ENCODE measurements at places on chromosomes 5 and 9.

DNA sequence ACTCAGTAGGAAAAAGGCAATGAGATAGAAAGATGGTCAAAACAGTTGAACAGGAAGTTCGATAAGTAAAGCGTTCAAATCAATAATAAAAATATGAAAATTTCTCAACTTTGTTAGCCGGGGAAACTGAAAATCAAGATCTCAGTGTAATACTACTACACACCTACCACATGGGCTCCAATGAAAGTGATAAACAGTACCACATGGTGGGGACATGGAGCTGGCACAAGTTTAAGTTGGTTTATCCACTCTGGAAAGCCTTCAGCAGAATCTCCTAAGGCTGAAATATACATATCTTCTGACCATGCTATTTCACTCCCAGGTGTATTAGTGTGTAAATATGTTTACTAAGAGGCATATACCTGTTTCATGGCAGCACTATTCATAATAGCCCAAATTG lies 126.8 kb downstream of the NXNL2 start:
- no peak for DNase-seq

DNA sequence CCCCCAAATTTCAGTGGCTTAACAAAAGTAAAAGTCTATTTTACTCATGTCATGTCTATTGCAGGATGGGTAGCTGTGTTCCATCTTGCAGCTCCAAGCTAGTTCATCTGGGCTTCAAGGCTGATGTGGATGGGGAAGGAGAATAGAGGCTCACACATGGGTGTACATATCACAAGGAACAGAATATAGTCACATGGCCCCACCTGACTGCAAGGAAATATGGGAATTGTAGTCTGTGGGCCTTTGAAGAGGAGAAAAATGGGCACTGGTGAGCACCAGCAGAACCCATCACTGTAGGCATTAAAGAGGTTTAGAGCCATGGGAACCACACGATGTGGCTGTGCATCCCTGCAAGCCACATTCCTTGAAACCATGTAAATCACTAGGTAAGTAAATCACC lies 17.9 kb upstream of the TRIO start:
- DNase-seq, result no peak

GRCh38 chr5:171371326-171371725 lies 16.3 kb upstream of the NPM1 start:
- no peak for DNase-seq

GRCh38 chr5:66830636-66831035 lies 234.4 kb downstream of the MAST4 start:
- DNase-seq, result no peak

DNA sequence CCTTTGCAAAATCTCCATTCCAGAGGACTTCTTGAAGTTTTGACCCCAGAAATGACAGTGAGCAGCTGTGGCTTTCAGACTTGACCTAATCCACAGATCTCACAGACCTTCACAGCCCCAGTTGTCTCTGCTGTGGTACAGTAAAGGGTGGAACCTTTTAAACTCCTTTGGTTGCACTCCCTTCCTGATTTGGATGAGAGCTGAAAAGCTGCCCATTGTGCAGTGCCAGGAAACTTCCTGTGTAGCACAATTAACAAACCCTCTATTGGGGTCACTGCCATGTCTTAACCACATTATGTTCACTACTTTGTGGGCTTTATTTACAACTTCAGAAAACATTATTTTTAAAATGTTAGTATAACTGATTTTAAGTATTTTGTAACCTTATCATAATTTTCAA lies 56.7 kb upstream of the PCSK5 start:
- DNase-seq, result no peak

- no peak for DNase-seq
Measured at GRCh38 chr5:109682383-109682782, 7.3 kb upstream of the MAN2A1 start.

DNA sequence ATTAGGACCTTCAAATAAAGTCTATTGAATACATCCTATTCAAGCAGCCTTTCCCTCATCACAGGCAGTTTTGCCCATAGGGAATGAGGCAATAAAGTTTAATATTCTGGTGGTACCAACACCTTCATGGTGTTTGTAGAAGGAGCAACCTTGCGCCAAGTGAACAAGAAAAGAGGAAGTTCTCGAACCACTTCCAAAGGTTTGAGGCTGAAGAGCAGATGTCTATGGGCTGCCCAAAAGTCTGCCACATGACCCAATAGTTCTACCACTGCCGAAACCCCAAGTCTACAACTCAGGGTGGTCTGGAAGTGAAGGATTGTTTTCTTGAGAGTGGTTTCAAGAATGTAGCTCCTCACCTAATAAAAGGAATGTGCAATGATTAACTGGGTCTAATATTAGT lies 123.1 kb downstream of the NPR3 start:
- DNase-seq, result no peak

DNA sequence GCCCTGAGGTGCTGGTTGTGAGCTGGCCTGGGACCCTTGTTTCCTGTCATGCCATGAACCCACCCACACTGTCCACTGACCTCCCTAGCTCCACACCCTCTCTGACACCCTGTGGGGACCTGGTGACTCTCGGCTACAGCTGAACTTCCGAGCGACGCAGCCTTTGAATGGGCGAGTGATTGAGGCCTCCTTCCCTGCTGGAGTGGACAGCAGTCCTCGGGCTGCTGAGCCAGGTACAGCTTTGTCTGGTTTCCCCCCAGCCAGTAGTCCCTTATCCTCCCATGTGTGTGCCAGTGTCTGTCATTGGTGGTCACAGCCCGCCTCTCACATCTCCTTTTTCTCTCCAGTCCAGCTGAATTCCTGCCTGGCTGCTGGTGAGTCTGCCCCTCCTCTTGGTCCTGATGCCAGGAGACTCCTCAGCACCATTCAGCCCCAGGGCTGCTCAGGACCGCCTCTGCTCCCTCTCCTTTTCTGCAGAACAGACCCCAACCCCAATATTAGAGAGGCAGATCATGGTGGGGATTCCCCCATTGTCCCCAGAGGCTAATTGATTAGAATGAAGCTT lies 6.1 kb downstream of the CA9 start:
- DNase-seq, result no peak

DNA sequence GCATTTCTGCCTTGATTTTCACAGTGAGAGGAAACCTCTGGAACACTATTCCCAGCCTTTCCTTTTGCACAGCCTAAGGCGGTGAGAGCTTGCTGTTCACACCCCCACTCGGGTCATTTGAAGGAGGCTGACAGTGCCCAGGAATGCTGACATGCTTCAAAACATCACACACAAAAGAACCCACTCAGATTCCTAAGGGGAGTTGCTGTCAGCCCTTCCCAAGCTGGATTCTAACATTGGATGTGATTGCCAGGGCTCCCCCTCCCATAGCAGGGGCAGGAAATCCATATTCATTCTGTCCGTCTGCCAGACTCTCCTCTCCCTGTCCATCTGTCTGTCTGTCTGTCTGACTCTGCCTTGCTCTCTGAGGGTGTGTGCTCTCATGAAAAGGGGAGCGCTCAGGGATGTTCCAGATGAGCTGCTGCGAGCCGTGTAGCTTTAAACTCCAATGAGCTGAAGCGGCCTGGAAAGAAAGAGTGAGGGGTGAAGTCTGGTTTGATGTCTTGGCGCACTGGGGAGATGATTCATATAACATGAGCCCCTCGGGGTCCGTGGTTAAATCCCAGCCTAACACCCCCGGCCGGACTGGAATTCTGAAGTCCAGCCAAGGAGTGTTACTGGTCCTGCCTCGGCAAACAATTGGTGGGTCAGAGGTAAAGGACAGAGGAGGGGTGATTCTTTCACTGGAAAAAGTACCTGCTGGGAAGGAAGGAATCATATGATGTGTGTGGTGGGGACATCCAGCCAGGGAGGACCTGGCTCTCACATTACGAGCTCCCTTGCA lies 517.0 kb downstream of the CCDC171 start:
- no peak for DNase-seq

GRCh38 chr9:34862043-34862442 lies 96.0 kb upstream of the PHF24 start:
- DNase-seq, result no peak

GRCh38 chr9:136844761-136845464 lies 2.6 kb downstream of the AJM1 start:
- no peak for DNase-seq

DNA sequence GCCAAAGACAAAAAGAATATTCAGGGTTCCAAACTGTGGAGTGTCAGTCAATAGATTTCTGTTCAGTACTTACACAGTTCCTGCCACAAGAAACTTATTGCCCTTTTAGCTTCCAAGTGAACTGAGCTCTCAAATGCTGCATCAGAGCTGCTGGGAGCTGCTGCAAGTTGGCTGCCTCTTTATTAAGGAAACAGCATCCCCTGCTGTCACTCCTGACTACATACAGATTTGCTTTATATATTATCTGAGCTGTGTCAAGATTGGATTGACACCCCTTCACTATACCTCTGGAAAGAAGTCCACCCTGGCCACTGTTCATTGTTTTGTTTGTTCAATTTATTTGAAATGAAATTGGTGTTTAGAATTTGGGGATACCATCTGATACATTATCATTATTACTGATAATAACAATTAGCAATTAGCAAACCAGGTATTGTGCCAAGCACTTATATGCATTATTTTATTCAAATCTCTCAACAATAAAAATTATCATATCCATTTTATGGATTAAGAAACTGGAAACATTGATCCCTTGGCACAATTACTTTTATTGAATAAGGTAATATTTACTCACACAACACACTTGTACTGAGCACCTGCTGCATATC lies 16.4 kb upstream of the C5orf58 start:
- no peak for DNase-seq

DNA sequence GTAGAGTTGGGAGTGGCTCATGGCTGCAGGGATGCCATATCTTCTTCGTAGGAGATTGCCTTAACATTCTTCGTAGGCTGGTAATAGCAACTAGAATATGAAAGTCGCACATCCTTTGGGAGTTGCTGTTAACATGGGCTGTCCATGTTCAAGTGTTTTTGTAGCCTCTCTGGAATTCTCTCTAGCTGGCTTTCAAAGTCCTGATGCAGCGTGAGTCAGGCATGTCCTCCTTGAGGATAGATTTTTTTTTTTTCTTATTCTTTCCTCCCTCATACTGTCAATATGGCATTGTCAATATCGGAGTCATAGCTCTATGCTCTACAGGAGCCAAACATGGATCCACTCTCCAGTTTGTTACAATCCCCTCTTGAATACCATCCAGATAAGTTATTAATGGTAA lies 494.8 kb upstream of the WWC1 start:
- DNase-seq, result no peak

DNA sequence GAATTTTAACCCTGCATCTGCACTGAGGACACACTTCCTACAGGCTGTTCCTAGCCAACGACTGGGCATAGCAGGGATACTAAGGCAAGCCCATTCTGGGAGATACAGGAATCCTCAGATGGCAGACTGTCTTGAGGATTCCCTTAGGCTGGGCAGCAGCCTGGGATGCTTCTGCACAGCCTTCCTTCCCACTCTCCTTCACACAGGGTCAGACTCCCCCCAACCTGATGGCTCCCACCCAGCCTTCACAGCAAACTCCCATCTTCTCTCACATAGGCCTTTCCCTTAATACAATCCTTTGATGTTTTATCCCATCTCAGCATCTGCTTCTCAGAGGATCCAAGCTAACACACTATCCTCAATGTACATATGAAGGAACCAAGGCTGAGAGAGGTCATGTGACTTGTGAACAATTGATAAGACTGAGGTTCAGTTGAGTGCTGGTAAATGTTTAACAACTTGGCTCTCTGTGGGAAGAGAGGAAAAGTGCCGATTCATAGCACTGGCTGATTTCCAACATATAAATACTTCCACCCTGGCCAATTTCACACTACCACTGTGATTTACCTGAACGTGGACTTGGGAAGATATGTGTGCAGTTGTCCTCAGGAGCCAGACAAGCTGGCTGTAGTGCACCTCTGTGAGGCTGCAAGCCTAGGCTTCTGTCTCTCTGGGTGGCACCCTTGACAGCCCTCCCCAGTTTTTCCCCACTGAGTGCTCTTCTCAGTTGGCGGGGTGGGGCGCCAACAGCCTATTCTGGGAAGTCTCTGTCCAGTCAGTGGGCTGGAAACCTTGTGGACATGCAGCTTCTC lies 120.2 kb upstream of the TRIM32 start:
- no peak for DNase-seq

DNA sequence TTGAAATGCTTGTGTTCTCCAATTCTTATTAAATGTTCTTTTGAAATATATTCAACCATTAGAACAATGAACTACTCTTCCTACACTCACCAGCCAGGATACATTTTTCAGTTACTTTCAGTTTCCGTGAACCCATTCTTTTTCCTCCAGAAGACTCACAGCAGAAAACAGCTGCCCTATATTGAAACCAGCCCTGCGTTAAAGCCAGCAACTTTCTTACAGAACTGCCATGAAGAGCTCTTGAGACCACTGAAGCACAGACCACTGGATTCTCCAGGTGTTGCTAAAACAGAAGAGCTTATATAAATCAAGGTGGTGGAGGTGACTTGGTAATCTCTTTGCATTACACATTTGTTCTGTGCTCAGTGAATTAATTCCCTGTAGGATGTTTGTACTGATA lies 365.9 kb upstream of the C9orf72 start:
- DNase-seq, result no peak

DNA sequence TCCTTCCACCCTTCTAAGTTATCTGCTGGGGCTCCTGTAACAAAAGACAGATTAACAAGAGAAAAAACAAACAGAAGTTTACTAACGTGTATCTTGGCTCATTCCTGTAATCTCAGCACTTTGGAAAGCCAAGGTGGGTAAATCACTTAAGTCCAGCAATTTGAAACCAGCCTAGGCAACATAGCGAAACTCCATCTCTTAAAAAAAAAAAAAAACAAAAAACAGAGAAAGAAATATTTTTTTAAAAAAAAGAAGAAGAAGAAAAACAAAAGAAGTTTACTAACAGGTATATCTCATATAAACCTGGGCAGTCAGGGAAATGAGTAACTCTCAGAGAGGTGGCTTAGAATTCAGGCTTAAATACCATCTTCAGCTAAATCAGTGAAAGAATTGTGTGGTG lies 10.3 kb upstream of the NDFIP1 start:
- no peak for DNase-seq

DNA sequence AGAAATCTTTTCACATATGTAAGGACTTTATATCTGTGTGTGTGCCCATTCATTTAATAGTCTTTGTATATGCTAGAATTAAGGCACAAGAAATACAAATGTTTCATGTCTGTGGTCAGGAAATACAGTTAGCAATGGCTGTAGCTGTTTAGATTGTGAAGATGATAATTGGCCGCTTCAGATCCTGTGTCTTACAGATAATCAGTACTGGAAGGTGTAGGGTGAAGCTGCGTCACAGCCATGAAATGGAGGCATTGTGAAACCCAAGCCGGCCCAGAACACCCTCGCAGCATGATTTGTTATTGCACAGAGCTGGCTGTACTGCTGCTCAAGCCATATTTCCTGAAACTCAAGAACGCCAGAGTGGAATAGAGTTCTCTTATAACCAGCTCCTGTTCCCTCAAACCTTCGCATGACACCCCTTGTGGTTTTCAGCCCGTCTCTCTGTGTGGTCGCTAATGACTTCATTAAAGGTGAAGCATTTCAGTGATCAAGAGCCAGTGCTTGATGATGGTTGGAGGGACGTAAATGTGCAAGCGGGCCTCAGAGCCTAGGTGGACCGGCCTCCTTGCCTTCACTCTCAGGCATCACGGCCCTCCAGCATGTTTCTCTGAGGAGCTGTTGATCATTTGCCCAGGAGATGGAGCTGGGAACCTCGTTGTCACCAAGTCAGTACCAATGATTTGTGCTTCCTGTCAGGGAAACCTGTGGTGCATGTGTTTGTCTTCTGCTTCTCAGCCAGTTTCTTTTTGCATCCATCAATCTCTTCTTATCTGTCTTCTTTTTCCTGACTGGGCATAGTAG lies 80.1 kb downstream of the F2RL2 start:
- peak; percentile 19 for DNase-seq

Data from activated CD8-positive, alpha-beta memory T cell treated with anti-CD3 and anti-CD28 coated beads for 4 hours (primary cell).